ENCODE measurements at places on chromosomes 1 and 21.
A peak's percentile ranks its signal among the peaks of the same experiment; 100 is the strongest.

DNA sequence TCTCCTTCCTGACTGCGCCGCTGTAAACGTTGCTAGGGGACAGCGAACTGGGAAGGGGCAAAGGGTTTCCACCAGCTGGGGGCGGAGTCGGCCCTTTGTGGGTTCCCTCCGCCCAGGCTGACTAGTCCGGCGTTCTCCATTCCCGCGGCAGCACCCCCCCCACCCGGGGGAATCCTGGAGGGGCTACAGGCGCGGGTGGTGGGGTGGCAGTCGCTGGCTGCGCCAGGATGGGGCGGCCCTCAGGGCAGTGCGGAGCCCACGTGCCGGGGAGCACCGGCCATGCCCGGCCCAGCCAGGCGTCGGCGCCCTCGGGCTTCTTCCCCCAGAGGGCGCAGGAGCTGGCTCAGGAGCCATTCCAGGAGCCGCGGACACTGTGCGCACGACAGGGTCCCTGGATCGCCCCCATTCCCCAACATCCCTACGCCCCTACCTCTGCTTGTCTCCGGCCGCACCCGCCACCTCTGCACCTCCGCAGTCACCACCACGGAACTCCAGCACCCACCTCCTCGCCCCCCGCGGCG lies 476 bp downstream of the BATF3 start:
- peak; percentile 70 for DNase-seq

DNA sequence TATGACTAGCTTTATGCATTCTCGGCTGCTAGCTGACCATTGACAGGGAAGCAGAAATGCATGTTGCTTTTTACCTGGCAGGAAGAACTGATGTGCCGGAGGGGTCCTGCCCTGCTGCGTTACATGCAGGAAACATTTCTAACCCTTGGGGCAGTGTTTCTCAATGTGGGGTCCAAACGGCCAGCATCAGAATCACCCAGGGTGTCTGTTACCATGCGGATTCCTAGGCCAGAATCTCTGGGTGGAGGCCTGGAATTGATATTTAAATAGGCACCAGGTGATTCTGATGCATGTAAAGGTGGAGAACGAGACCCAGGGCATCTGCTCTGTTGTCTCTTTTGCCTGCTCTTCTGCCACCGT lies 182.7 kb downstream of the PCP4 start:
- no peak for DNase-seq

- DNase-seq, result no peak
Observed at GRCh38 chr1:38240618-38241017, 194.0 kb upstream of the POU3F1 start.

DNA sequence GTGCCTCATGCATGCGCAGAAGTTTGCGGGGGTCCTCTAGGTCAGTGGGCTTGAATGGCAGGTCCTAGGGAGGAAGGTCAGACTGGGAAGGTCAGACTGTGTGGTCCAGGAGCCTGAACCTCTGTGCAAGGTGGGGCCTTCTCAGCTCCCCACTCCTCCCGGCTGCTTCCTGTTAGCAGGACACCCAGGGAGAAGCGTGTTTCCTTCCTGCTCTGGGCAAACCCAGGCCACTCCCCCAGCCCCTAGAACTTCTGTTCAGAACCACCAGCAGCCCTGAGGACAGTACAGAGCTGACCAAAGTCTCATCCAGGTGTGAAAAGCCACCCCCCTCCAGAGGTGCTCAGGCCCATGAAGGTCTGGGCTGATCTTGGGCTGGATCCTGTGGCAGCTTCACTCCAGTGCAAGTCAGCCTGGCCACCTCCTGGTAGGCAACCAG lies 29.9 kb downstream of the NAV1 start:
- no peak for DNase-seq

DNA sequence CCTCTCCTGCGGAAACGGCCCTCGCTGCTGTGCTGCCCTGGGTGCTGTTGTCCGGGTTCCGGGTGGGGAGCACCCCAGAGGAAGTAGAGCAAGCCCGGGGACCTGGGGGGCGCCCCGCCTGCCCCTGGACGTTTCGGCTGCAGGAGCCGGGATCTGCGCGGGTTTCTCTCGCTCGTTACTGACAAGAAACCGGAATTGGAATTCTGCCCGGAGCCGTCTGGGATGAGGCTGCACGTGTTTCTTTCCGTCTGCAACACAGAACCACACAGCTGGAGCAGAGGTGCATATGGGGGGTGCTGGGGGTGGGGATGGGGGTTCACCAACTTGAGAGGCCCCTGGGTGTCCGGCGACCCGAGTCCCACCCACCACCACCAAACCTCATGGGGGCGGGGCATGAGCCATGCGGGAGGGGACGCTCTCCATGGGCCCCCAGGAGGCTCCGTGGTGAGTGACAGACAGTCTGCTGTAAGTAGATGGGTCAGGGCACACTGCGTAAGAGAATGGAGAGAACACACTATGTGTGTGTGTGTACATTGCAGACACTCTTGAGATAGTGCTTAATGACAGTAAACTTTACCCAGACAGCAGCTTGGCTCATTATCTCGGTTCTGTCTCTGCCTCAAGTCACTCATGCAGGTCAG lies 261.4 kb upstream of the C1orf174 start:
- no peak for DNase-seq

DNA sequence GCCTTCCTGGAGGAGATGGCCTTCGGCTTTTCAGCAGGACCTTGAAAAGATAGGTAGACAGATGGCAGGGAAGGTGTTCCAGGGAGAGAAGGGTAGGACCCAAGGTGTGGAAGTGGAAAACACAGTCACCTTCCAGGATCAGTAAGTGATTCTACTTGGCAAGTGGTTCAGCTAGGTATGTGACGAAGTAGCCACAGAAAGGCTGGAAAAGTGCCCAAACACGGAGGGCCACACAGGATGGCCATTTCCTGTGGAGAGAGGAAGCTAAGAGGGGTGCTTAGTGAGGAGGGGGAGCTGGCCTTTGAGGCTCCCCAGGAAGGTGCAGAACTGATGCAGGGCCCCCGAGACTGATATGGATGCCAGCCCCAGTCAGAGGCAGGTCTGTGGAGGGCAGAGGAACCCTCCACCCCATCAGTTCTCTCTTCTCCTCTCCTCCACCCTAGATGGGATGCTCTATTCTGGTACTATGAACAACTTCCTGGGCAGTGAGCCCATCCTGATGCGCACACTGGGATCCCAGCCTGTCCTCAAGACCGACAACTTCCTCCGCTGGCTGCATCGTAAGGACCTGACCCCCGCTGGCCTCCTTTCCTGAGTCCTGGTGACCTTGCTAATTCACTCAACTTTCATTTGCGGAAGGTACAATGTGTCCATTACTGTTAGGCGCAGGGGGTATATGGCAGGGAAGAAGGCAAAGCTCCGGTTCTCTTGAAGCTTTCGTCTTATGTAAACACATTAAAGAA lies 6.8 kb downstream of the SEMA4A start:
- no peak for DNase-seq

- no peak for DNase-seq
Observed at GRCh38 chr1:241336335-241336734, 20.7 kb downstream of the RGS7 start.

DNA sequence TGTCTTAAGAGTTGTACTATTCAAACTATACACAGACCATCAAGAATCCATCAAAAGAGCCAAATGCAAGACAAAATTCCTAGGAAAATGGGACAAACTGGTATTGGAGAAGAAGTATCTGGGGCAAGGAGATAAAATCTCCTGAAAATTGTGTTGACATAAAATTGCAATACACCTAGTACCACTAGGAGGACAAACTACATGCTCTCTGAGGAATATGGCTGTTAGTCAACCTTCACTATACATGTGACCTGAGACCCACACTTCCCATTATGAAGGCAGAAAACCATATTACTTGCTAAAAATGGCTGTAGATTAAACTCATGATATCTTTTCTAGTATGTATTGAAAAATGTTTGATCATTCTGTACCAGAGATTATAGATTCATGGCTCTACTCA lies 30.0 kb downstream of the IRF2BP2 start:
- peak; percentile 71 for DNase-seq

DNA sequence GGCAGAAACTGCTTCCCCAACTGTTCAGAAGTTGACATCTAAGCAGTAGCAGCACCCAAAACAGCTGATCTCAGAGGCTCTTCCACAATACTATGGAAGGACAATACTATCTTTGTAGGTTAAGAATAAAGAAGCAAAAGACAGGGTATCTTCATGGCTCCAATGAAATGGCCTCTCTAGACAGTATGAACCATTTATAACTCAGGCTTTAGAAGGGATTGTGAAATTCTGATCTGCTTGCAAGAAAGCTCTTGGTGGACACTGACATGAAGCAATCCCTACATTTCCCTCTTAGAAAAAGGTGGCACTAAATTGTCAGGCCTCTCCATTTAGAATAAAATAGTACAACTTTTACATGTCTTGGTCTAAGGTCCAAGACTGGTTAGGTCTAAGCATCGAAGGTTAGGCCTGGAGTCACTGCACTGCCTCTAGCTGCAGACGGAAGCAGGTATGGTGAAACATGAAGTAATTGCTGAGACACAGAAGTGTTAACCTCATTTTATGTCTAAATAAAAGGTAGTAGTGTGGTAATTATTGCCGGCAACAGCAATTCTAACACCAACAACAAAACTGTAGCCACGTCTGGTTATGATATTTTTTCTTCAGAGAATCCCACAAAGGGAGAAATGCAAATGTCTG lies 50.6 kb upstream of the HP1BP3 start:
- DNase-seq, result no peak

DNA sequence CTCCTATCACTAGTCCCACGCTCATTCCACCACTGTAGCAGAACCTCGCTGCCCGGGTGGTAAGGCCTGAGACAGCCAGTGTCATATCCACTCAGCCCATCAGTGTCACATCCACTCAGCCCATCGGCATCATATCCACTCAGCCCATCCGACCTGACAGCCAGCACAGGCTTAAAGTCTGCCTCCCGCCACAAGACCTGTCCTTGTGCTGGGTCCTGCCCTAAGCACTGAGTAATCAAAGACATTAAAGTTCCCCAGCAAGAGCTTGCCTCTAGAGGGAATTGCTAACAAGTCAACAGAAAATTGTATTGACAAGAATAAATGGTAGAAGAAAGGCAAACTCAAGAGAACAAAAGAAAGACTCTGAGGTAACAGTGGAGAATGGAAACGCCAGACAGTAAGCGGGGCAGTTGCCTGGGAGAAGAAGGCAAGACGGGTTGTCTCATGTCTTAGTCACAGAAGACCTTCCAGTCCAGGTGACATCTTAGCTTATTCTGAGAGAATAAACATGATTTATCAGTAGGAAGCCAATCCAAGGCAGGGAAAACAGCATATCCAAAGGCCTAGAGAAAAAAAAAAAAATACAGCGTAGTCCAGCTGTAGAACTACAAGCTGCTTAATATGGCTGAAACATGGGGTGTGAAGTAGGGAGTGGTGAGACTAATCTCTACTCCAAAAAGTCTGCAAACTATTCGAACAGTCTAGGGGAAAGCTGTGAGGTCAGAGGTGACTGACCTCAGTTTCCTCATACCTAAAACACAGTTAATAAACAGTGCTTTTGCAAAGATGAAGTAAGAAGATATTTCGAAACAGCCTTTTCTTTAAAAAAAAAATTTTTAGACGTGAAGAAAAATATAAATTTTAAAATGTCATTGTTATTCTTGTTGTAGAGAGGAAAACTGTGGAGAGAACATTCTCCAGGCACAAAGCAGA lies 1.1 kb downstream of the ITLN1 start:
- peak; percentile 58 for DNase-seq

DNA sequence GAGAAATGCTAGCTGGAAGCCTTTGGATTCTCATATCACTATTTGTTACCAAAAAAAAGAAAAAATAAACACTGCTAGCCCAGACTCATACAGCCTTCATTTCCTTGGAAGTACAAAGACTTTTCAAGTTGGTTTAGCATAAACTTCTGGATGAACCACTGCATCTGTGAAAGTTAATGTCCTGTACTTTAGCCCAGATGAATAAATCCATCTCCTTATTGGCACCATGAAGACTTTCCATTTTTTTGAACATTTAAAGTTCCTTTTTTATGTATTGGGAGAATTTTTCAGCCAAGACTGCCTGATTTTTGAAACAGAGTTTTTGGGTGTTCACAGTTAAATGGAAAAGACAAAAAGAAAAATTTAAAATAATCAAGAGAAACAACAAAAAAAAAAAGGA lies 184.0 kb upstream of the C1orf87 start:
- DNase-seq, result no peak

DNA sequence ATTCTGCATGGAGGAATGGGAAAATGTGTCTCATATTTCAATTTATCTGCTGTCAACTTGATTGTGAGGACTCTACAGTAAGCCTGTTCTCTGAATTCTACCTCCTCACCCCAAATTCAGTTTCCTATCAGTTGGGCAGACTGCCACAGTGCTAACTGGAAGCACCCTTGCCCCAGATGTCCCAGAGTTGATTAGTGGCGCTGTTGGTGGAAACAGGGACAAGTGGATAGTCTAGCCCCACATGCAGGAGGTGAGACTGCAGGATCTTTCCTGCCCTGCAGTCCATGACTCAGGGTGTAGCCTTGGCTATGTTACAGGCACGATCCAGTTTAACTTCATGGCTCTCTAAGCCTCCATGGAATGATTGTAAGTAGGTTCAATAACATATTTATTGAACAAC lies 22.1 kb downstream of the ADAM30 start:
- no peak for DNase-seq
